DMS53 (cell line): ENCODE measurements at places on chromosomes 4 and X.

DNA sequence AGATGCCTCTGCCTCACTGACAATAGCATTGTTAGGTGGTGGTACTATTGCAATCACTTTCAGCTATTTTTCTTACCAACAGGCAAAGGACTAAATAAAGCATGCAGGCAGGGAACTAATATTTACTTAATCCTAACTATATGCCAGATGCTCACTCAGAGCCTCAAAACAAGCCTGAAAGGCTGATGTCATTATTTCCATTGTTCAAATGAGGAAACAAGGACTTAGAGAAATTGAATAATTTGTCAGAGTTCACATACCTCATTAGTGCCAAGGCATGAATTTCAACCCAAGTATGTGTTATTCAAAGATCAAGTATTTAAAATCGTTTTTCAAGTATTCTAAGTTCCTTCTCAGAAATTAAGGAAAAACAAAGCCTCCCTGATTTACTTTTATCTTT lies 374.9 kb upstream of the TECRL start:
- peak; percentile 82 for DNase-seq

- DNase-seq, result no peak
Measured at GRCh38 chrX:124726881-124727280, 380.5 kb downstream of the SH2D1A start.

DNA sequence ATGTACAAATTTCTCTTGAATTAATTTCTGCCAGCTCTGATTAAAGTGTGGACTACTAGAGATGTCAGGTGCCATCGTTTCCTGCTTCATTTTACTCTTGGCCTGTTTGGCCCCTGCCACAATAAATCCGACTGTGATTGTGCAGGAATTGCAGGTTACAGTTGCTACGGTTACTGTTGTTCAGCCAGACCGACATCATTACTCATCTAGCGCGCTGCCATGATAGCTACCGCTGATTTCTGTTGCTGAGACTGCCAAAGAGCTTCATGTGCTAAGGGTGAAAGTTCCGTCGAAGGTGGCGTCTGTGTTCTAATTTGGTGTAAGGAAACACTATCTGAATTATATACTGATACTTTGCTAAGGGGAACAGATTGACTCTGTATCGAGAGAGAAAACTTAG lies 22.1 kb downstream of the SLIT2 start:
- peak; percentile 35 for DNase-seq

GRCh38 chrX:53128097-53128749 lies 34.3 kb downstream of the KANTR start:
- DNase-seq, result no peak

DNA sequence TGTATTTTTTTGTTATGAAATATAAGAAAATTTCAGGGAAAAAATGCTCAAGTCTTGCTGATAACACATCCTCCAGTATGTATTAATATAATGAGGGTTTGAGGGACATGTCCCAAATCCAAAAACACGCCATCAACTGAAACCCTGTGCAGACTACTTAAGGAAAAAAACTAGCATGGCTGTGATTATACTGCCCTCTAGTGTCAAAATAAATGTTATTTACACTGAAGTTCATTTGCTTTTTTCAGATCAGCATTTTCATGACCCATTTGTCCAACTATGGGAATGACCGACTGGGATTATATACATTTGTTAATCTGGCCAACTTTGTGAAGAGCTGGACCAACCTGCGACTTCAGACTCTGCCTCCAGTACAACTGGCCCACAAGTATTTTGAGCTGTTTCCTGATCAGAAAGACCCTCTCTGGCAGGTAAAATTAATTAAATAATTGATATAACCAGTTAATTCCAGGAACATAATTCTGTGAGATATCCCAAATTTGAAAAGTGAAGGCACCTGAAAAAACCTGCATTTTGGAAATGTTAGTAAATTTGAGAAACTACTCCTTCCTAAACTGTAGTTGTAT lies 128.5 kb downstream of the PRSS12 start:
- DNase-seq, result peak; percentile 73

DNA sequence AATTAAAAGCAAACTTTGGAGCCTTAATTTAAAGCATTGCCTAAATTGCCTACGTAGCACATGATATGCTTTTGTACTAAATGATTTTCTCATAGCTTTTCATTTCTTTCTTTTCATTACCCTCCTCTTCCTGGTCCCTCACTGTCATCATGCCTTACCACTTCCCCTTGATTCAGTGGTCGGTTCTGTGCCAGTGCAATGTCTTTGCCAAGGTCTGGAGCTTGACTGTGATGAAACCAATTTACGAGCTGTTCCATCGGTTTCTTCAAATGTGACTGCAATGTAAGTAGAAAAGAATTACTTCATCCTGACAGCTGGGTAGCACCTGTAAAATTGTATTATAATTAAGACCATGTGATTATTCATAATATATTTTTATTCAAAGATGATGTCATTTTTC lies 72.5 kb downstream of the C4orf46 start:
- no peak for DNase-seq

DNA sequence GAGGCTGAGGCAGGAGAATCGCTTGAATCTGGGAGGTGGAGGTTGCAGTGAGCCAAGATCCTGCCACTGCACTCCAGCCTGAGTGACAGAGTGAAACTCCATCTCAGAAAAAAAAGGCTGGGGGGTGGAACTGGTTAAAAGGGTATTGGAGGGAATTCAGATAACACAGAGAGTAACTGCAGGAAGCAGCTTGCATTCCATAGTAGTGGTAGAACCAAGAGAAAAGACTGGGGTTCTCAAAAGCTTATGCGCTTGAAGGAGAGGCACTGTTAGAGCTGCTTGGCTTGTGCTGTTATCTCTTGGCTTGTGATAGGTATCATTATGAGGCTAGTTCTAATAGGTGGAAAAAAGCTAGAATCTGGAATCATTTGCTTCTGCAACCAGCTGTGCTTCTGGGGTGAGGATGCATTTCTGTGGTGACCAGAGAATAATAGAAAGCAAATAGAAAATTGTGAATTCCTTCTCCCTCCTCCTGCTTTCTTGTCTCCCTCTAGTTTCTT lies 91.2 kb upstream of the ELOVL6 start:
- no peak for DNase-seq

DNA sequence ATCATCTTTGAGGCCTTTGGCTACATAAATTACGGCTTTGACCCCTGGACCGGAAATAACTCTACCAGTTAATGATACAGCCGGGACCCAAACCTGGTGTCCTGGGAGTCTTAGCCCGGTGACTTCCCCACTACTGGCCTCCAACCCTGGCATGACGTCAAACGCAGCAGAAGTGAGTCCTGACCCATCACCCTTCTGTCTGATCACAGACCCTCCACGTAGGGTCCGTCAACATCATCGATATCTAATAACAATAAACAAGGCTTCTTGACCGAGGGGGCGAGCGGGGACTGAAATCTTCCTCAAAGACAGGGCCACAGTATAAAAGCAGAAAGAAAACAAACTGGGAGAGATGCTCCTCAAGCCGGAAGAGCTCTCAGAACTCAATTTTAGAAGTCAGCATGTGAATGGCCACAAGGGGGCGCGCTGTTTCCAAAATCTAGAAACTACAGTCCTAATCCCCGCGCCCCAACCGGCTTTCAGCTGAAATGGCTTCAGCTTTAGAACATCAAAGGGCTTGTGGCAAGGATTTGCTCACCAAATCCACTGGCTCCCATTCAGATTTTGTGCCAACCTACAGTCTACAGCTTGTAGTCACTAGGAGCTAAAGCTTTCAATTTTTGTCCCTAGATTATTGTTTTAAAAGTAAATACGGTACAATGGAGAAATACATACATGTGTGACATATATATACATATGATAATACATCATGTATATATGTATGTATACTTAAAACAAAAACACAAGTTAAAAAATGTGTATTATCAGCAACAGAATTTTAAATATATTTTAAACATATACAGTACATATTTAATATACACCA lies 46.4 kb upstream of the ENPP6 start:
- DNase-seq, result peak; percentile 95

- no peak for DNase-seq
Measured at GRCh38 chr4:2353222-2354107, 65.0 kb downstream of the ZFYVE28 start.

DNA sequence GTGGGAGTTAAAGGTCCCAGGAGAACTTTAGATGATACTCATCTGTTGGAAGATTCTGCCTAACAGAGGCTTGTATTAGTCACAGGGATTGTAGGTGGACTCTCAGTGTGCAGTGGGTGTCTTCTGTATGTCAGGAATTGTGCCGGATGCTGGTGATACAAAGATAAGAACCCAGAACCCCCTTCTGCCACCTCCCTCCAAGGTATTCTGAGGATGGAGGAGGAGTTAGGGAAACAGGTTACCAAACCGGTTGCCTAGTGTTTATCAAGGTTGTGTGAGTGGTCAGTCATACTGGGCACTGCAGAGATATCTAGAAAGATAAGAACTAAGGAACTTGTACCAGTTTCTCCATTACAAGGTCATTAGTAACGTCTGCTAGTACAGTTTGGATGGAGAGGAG lies 61.6 kb downstream of the PTTG2 start:
- DNase-seq, result no peak
